ENCODE measurements at places on chromosomes 5 and 9.

DNA sequence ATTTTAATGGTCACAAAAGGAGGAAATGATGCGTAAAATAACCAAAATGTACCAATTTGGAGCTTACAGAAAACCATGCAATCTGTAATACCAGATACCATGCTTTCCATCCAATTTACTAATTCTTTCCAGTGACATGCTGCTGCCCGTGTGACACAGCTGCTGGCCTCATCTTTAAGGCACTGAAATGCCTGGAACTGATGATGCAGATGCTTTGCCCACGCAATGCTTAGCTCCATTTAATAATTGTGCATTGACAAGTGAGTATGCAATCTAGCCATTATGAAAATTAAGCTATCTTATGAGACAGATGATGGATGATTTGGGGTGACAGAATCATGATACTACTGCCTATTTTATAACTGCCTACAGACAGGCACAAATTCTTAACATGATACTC lies 169.2 kb upstream of the CTNND2 start:
- DNase-seq: no peak

DNA sequence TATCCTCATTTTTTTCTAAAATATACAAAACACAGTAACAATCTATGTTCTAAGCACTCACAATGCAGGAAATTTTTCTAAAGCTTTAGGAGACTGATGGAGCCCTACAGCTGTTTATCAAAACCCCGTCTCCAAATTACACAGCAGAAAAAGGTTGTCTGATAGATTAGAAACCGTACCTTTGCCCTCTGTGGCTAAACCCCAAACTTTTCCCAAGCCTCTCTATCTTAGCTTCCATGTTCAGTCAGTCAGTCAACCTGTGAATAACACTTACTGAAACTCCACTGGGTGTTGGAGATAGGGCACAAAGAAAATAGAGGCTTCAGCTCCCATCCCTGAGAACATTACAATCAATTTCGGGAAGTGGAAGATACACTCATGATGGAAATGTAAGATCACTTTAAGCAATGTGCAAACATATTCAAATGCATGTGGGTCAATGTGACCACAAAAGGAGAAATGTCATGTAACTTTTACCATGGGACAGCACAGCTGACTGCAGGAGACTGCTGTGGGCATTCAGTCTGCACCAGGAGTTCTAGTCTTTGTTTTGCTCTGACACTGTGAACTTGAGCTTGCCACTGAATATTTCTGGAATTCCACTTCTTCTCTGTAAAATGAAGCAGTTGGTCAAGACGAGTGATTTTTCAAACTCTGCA lies 279.5 kb upstream of the PIK3R1 start:
- DNase-seq: no peak

DNA sequence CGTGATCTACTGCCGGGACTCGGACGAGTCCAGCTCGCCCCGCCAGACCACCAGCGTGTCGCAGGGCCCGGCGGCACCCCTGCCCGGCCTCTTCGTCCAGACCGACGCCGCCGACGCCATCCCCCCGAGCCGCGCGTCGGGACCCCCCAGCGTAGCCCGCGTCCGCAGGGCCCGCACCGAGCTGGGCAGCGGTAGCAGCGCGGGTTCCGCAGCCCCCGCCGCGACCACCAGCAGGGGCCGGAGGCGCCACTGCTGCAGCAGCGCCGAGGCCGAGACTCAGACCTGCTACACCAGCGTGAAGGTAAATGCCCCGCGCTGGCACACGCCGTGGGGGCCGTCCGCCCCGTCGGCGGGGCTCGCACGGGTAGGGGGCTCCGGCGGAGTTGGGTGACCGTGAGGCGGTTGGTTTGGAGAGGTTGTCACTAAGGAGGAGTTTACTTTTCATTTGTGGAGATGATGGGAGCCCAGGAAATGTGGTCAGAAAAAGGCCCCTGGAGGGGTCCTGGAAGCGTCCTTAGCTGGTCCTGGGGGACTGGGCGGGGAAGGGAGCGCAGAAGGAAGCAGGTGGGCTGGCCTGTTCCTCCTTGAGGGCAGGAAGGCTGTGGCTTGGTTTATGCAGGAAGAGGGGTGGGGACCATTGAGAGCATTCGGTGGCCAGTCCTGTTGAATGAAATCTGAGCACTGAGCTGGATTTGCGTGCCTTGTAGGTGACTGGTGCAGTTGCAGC lies 647 bp downstream of the PDE8B start:
- peak; percentile 4 for DNase-seq

- DNase-seq: no peak
These were observed 17.4 kb downstream of the AMBP start for GRCh38 chr9:114060711-114061110.

DNA sequence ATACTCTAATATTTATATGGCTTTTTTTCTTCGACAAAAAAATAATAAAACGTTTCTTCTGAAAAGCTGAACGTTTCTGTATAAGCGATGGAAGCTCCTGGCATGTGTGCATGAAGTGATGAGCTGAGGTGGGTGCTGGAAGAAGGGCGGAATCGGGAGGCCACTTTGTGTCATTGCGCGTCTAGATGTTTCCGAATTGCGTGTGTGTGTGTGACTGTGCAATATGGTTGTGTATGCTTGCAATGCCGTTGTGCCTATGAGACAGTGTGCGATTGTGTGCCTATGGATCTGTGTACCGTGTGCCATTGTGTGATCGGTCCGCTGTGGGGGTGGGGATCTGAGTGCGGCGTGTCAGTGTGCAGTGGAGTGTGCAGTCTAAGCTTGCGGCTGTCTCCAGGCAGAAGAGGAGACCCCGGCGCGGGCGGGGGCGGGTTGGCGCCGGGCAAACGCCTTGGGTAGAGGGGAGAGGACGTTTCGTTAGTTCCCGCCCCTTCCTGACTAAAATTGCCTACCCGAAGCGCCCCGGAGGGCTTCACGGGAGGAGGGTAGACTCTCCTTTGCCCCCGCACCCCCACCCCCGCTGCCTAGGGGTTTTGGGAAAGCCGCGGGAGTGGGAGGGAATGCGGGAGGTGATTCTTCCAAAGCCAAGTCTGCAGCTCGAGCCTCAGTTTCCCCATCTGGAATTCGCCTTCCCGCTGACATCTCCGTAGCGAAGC lies 24.2 kb downstream of the PCDHGC5 start:
- DNase-seq: peak; percentile 65

DNA sequence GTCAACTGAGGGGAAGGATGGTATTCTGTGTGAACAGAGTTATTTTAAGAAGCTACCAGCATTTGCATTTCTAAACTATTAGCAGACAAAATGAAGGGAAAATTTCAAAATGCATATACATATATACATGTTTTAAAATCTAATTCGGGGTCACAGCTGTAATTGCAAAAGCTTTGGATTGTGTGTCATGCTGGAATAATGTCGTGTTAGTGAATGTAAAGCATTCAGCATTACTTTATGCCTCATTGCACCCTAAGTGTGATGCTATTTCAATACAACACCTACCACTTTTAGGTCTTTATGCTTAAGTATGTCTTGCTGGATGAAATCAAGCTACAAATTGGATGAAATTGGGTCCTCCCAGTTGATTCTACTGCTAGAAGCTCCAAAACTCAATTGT lies 687.6 kb upstream of the MEF2C start:
- no peak for DNase-seq

DNA sequence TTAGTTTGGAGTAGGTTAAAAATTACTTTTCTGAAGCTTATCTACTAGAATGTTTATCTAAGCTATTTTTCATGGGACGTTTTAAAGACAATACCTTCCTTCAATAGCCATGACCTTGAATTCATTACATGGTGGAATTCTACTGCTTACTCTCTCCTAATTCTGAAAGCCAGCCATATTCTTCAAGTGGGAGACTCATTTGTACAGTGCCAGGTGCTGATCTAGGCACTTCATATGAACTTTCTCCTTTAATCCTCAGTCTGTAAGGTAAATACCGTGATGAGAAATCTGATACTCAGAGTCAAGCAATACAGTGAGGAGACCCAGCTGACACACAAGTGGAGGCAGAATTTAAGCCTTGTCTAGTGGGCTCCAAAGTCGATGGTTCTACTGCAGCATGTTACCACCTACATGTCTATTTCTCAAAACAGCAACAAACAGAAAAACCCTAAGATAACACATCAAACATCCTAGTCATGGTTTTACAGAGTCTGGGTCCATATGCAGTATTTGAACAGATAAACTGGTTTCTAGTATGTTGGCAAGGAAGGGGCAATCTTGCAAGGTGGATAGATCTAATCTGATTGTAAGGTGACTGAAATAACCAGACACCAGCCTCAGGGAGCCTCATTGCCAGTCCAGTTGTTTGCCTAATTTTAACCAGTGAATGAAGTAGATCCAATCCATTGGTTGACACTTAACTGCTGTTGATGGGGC lies 243.7 kb downstream of the PIK3R1 start:
- no peak for DNase-seq

DNA sequence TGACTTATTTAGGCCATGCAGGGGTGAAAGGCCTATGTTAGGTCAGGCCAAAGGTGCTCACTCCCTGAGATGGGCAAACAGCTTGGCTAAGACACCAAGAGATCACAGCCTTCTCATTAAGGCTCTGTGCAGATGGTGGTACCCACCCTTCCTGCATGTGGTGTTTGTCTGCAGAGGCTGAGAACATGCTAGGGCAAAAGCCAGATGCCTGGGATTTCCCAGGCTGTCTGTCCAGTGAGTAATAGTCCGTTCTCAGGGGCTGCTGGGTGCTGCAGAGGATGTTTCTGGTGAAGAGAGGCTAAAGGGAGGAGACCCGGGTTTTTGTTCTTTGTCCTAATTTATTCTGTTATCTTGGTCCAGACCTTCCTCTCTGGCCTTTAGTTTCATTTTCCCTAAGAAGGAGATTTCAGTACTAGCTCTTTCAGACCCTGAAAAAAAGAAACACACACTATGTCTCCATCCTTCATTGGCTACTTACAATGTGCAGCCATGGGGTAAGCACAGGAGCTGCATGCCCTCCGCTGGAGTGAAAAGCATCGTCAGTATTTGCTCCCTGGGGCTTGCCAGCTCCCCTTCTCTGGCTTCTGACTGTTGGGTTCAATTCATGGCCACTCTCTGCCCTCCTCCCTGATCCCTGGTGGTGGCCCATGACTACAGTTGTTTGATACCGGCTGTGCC lies 23.4 kb upstream of the GLRA1 start:
- peak; percentile 17 for DNase-seq

DNA sequence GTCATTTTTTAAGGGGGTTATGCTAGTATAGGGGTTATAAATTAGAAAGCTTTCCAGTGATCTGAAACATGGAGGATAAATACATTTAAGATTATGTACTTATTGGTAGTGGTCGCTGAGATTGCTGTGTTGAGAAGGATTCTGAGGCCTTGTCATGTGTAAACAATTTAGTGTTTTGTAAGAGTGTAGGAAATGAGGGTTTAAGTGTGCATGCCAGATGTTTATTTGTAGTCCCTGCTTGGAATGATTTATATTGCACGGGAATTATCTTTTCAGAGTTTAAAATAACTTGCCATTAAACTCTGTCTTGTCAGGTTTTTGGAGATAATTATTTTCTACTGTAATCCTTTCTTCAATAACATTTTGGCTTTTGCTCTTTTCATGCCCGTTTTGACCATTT lies 19.4 kb downstream of the ZNF618 start:
- DNase-seq: peak; percentile 78

GRCh38 chr5:170633235-170634081 lies 129.6 kb downstream of the KCNIP1 start:
- DNase-seq: peak; percentile 83

DNA sequence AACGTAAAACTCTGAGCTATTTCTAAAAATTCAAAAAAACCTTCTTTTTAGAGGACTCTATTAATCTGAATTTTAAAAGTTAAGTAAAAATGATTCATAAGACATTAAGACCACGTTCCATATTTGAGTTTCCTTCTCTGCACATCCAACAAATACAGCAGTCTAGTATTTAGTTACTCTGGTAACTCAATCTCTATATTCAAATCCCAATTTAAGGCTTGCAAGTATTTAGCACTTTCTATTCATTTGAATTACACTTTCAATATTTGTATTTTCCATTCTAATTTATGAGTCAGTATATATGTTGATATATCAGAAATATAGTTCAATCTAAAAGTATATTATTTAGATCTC lies 17.7 kb downstream of the RFX3 start:
- no peak for DNase-seq

DNA sequence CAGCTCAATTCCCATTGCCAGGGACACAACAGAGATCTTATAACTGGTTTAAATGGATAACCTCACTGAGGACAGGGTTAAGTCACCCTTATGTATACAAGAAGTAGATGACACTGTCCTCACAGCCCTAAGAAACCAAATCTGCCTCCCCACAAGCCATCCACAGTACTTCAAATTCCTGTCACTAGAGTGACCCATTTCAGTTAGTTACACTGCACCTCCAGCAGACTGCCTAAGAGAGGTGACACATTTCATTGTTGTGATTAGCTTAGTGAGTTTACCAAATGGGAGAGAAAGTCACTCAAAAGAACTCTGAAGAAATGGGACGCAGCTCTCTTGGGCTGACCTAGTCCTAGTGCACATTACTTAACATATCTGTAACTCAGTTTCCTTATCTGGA lies 53.6 kb upstream of the HTR1A start:
- no peak for DNase-seq

GRCh38 chr9:134100040-134100439 lies 32.2 kb upstream of the BRD3 start:
- no peak for DNase-seq

- no peak for DNase-seq
These were observed 43.2 kb downstream of the KIAA0825 start for GRCh38 chr5:94575196-94575595.

DNA sequence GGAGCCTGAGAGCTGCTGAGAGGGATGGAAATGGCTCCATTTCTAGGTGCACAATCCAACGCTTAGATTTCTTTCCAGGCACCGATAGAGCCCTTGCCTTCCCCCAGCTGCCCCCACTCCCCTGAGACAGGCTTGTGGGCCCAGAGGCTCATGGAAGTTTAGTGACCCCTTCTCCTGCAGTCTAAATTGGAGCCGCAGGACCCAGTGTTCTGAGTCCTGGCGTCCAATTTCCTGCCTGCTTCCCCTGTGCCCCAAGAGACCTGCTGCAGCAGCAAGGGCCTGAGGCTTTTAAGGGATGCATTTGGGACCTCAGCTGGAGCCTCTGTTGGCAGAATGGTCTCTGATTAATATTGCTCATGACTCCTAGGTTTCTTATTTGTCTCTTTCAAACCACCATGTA lies 61.7 kb downstream of the RGS3 start:
- DNase-seq: no peak

GRCh38 chr5:173819521-173819920 lies 68.6 kb upstream of the CPEB4 start:
- no peak for DNase-seq

DNA sequence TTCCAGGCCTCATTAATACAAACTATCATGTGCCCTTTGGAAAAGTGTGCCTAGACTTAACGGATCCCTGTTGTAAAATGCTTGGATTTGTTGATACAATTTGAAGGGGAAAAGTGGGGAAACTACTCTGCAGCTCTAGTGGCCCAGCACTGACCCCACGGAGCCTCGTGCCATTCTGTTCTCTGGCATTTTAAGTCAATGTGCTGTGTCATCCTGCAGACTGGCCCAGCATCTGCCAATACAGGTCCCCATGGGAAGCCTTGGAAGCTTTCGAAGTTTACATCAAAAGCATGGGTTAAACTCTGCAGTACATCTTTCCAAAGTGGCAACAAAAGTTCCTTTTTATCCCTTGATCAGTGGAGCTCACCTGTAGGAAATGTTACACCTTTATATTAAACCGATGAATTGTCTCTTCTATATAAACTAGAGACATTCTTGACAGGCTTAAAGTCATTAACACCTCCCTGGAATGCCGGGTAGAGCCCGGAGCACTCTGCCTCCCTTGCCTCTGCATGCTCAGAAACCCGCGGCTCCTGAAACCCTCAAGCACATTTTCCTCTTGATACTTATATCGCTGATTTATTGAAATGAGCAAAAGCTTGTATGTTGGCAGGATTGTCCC lies 596.0 kb upstream of the ADAMTS16 start:
- DNase-seq: no peak
